ENCODE measurements at places on chromosomes 2 and 18. TPM values are rescaled to one million over a fixed set of nuclear protein-coding genes. Genes with fewer than 3 reads are reported as not detected.

HOXD11 gene
- 0.08 TPM for polyA plus RNA-seq

DNAJC5G gene
- 0.05 TPM for polyA plus RNA-seq

AQP12A gene
- polyA plus RNA-seq, result not detected

CD302 gene
- polyA plus RNA-seq, result 2.4 TPM

BCL11A gene
- 25.5 TPM for polyA plus RNA-seq

ST8SIA5 gene
- 0.02 TPM for polyA plus RNA-seq

SP3 gene
- 11.9 TPM for polyA plus RNA-seq

GAD1 gene
- 0.65 TPM for polyA plus RNA-seq

TBR1 gene
- polyA plus RNA-seq, result not detected

SERPINB4 gene
- polyA plus RNA-seq, result 19.3 TPM

TCF23 gene
- not detected for polyA plus RNA-seq

WBP1 gene
- 41.3 TPM for polyA plus RNA-seq

CFAP65 gene
- polyA plus RNA-seq, result 0.01 TPM

DCAF17 gene
- polyA plus RNA-seq, result 3.3 TPM

PLEK gene
- 1.2 TPM for polyA plus RNA-seq

DHRS9 gene
- polyA plus RNA-seq, result 9.2 TPM

TMEM247 gene
- not detected for polyA plus RNA-seq

ACOXL gene
- polyA plus RNA-seq, result not detected

KCNG3 gene
- polyA plus RNA-seq, result 0.02 TPM

HAAO gene
- 3.0 TPM for polyA plus RNA-seq

SLC66A3 gene
- polyA plus RNA-seq, result 9.6 TPM

PROM2 gene
- polyA plus RNA-seq, result 82.4 TPM

PDCL3 gene
- polyA plus RNA-seq, result 22.4 TPM

Measured in esophagus (tissue), 2 donors.